Activated CD4-positive, alpha-beta T cell treated with anti-CD3 and anti-CD28 coated beads for 48 hours (primary cell): ENCODE measurements at places on chromosomes 1 and 21.

DNA sequence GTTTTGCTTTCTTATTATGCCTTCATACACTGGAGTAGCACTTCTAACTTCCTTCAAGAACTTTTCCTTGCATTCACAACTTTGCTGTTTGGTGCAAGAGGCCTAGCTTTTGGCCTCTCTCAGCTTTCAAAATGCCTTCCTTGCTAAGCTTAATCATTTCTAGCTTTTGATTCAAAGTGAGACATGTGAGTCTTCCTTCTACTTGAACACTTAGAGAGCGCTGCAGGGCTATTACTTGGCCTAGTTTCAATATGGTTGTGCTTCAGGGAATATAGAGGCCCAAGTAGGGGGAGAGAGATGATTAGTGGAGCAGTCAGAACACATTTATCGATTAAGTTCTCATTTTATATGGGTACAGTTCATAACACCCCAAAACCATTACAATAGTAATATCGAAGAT, 12.4 kb downstream of the ANGEL2 start:
- peak; percentile 28 for DNase-seq

- DNase-seq = no peak
Observed at GRCh38 chr1:82284213-82284612, 483.5 kb downstream of the ADGRL2 start.

- DNase-seq = no peak
Observed at GRCh38 chr1:45673956-45674355, 12.4 kb downstream of the GPBP1L1 start.

- DNase-seq = no peak
Observed at GRCh38 chr1:184745929-184746638, 8.6 kb downstream of the EDEM3 start.

DNA sequence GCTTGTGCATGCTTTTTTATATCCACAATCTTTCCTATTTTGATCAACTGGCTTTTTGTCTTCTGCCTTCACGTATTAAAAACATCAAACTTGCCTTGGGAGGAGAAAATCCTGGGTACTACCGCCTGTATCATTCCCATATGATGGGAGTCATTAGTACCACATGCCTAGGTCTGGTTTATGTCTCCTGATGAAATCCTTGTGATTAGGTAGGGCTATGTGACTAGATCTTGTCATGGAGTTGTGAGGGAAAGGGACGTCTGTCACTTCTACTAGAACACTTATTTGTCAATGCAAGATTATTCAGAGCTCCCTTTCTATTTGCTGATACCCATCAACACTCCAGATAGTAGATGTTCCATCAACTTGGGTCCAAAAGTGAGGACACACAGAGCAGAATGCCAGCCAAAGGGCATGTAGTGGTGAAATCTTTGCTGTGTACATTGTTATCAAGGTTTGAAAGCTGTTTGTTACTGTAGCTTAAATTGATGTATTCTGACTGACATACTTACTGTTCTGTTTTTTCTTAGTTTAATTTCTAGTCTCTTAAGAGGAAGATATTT, 621.8 kb upstream of the NR5A2 start:
- DNase-seq = no peak

GRCh38 chr1:7199077-7199779, 414.0 kb downstream of the CAMTA1 start:
- DNase-seq = no peak

GRCh38 chr1:185916861-185917260, 182.7 kb downstream of the HMCN1 start:
- no peak for DNase-seq

DNA sequence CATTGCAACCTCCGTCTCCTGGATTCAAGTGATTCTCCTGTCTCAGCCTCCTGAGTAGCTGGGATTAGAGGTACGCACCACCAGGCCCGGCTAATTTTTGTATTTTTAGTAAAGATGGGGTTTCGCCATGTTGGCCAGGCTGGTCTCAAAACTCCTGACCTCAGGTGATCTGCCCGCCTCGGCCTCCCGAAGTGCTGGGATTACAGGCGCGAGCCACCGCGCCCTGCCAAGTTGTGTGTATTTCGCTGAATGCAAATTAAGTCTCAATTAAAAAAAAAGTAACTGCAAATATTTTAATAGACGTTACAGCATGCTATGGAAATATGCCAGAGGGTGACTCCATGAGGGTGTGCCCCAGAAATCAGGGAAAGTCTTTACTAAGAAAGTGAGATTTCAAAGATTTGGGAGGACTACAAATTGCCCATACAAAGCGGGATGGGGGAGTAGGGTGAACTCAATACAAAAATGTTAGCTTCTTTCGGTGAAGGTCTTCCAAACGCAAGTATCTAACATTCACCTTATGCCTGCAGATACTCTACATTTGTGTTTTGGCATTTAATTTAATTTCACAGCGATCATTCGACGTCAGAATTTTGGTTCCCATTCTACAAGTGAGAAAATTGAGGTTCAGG, 85.6 kb downstream of the NKAIN1 start:
- no peak for DNase-seq

- DNase-seq = no peak
Observed at GRCh38 chr1:20075345-20075744, 5.4 kb downstream of the PLA2G5 start.

DNA sequence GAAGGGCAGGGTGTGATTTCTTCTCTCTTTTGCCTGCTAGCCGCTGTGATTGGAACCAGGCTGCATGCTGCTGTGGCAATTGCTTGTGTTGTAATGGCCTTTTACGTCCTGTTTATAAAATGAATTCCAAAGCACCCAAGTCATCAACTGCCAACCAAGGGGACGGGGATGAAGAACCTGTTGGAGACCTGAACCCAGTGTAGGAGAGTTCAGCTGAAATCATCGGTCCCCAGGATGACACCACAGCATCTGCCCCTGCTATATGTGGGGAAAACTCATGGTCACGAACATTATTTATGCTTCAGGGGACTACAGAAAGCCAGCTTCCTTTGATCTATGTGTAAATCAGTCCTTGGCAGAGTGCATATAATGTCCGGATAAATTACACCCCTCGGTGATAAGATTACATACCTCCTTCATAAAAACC, 3.8 kb downstream of the TMEM167B start:
- no peak for DNase-seq

DNA sequence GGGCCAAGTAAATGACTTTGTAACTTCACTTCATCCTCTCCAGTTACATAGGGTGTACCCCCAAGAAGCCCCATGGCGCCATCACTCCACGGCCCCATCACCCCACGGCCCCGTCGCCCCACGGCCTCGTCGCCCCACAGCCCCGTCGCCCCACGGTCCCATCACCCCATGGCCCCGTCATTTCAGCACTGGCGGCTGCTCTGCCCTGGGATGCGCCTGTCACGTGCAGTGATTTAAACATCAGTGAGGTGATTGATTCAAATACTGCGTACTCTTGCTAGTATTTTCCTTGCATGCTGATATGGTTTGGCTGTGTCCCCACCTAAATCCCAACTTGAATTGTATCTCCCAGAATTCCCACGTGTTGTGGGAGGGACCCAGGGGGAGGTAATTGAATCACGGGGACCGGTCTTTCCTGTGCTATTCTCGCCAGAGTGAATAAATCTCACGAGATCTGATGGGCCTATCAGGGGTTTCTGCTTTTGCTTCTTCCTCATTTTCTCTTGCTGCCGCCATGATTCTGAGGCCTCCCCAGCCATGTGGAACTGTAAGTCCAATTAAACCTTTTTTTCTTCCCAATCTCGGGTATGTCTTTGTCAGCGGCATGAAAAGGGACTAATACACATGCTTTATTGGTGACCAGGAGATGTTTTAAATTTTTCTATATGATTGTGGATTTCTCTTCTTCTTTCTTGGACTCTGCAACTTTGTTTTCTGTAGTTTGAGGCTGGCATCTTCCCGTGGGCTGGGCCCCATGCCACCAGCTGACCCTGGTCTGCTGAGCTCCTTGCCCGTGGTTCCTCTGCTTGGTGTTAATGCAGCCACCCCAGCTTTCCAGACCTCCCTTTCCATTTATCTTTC, 50.1 kb upstream of the PCBP3 start:
- DNase-seq = no peak

GRCh38 chr1:16292739-16293138, 55.8 kb upstream of the CPLANE2 start:
- DNase-seq = no peak

GRCh38 chr1:46401964-46402626, 8.0 kb downstream of the FAAH start:
- no peak for DNase-seq

DNA sequence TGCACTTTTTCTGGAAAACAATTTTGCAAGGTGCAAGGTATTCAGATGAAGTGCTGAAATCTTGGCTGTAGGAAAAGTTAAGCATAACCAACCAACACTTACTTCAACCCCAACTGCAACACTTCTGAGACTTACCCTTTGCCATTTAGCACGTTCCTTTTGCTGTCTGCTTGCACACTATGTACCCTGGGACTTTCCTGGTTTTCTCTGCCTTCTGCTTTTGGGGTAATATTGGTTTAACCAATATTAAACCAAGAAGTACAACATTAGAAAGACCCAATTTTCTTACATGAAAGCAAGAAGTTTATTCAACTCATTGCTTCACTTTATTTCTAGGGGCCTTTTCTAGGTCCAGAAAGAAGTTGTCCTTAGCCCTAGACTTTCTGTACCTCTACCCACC, 193.0 kb downstream of the HLX start:
- DNase-seq = no peak

- DNase-seq = no peak
Observed at GRCh38 chr1:116329524-116330341, 43.3 kb upstream of the ATP1A1 start.
